ENCODE measurements at places on chromosomes 1 and 21.

- no peak for DNase-seq
Measured at GRCh38 chr1:175673371-175674150, 69.8 kb downstream of the TNR start.

DNA sequence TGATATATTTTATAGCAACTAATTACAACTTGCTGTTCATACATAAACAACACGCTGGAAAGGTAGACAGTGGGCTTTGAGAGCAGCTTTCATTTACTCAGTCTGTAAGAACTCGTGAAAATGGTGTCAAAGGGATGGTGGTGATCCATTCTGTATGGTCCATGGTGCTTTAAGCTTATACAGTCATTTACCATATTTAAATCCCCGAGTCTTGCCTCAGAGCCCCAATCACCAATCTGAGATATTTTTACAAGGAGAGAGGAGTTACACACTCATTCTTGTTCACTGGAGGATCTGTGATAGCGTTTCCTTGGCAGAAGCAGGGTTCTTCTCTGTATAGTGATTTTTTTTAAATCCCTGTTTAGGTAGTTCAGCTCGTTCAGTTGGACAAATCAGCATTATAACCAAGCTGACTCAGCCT lies 694.6 kb downstream of the USP25 start:
- no peak for DNase-seq

- no peak for DNase-seq
Measured at GRCh38 chr1:47031585-47031984, 8.1 kb downstream of the CYP4X1 start.

- DNase-seq, result no peak
Measured at GRCh38 chr1:185315445-185316071, 1.5 kb downstream of the IVNS1ABP start.

DNA sequence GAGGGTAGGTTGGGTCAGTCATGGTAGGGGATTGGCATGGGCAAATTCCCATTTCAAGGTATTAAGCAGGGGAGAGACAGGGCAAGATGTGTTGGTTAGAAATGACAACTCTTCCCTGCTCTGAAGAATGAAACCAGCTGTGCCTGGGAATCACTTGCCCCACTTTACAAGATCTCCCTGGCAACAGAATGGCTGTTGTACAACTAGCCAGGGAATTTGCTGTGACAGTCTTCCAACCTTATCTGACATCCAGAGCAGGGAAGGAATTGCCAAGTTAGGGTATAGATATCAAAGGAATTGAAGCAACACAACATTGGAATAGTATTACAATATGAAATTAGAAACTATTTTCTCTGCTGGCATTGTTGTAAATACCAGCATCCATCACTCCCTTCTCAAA lies 154.7 kb downstream of the CACNA1E start:
- DNase-seq, result no peak

DNA sequence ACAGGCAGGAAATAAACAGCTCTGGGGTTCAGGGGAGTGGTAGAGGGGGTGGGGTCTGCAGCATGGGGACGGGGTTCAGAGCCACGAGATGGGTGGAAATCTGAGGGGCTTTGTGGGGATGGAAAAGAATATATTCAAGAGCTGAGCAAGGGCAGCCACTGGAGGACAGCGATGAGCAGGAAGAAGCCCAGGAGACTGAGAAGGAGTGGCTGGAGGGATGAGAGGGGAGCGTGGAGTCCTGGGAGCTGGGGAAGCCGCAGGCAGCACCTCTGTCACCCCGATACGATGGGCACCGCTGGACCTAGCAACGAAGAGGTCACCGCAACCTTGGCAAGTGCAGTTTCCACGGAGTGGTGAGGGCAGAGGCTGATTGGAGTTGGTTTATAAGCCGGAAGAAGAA lies 10.0 kb upstream of the KCNAB2 start:
- DNase-seq, result no peak

DNA sequence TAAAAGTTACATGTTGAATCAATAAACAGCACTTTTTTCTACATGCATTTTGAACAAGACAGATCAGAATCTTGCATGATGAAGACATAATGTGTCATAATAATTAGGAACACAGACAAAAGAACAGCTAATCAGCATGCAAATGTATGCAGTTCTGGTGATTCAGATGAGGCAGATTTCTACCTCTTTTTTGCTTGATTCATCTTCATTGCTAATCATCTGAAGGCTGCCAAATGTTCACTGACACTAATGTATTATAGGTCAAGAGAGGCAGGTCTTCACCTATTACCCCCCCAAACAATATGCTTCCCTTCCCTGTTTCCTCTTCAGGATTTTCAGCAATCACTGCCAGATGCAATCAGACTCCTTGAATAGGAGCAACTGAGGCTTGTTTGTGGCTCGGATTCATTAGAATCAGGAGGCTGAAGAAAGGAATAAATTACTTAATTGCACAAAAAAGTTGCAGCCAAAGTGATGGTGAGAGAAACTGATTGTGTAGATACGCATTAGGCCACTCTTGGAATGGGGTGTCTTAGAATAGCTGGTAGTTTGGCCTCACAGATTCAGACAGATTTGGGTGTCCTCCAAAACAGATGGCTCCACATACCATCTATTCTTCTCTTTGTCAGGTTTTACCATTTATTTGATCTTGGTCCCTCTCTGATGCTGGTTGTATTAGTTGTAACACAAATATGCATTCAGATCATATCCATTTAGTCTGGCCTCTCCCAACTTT lies 275.4 kb downstream of the RPS6KC1 start:
- DNase-seq, result no peak

DNA sequence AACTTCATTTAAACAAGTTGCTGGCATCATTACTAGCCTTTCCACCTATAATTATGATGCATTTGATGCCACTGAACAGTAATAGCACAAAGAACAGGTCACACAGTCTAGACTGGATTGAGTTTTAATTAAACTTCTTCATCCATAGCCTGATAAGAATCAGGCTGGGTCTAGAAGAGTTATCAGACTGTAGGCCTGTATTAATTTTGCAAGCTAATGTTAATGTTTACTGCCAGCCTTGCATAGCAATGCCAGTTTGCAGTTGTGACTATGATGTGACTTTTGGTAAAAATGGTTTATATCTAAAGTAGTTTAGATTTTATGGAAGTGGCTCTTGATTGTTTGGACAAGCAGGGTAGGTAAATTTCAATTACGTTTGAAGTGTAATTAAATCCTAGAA lies 68.0 kb downstream of the PRKAA2 start:
- no peak for DNase-seq

DNA sequence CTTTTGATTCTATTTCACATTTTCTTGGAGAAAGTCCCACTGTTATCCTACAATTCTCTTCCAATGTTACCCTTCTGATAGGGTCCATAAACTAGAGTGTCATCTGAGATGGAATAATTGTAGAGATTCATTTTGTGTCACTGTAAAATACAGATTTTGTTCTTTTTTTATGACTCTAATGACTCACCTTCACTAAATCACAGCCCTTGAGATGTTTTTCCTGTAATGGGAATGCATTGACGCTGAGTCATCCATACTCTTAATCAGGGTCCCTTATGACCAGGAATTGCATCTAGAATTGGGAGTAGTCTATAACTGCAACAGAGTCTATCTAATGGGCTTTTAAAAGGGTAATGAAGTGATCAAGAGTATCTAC lies 315.5 kb downstream of the TGFB2 start:
- DNase-seq, result no peak

DNA sequence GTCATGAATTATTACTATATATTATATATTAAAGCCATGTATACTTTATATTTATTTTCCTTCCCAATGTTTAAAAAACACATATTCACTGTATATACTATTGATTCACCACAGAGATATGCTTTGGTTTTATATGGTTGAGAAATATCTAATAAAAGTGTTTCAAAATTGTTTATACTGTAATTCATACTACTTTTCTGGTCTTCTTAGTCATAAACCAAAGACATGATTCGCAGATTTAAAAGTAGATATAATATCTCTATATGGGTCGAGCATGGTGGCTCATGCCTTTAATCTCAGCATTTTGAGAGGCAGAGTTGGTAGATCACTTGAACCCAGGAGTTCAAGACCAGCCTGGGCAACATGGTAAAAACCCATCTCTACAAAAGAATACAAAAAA lies 738.4 kb downstream of the USP25 start:
- DNase-seq, result no peak

DNA sequence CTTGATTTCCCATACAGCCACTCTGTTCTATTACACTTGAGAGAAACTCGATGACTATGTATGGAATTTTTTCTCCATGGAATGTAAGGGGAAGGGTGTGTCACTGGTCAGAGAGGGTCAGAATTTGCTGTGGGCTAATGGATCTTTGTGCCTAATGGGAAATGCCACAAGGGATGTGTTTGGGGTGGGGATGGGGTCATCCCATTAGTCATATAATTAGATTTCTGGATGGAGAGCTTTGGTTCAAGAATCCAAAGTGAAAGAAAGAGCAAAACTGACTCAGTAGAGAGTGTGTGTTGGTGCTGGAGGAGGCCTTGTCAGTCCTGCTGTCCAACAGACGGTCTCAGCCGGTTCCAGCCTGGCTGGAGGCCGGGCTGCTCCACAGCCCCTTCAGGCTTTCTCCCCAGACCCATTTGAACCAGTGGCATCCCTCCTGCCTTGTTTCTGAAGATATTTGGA lies 86.4 kb downstream of the LAMC2 start:
- DNase-seq, result no peak

GRCh38 chr1:180116964-180117763 lies 37.5 kb upstream of the QSOX1 start:
- DNase-seq, result no peak

DNA sequence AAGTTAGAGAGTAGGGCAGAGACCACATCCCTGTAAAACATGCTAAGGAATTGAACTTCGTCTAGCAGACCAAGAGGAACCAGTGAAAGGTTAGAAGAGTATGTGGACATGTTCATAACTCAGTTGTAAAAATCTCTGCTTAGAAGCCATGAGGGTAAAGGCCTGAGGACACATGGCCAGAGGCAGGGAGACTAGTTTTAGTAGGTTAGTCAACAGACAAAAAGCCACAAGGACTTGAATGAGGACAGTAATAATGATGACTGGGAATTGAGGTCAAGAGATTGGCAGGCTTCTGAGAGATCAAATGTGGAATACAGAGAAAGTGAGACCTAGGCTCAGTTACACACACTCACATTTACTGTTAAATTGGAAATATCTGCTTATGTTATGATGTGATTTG lies 205.5 kb upstream of the HOOK1 start:
- no peak for DNase-seq

- DNase-seq, result no peak
Measured at GRCh38 chr1:18479454-18479853, 1.3 kb upstream of the KLHDC7A start.

- DNase-seq, result no peak
Measured at GRCh38 chr1:245888809-245889208, 618.3 kb downstream of the SMYD3 start.

DNA sequence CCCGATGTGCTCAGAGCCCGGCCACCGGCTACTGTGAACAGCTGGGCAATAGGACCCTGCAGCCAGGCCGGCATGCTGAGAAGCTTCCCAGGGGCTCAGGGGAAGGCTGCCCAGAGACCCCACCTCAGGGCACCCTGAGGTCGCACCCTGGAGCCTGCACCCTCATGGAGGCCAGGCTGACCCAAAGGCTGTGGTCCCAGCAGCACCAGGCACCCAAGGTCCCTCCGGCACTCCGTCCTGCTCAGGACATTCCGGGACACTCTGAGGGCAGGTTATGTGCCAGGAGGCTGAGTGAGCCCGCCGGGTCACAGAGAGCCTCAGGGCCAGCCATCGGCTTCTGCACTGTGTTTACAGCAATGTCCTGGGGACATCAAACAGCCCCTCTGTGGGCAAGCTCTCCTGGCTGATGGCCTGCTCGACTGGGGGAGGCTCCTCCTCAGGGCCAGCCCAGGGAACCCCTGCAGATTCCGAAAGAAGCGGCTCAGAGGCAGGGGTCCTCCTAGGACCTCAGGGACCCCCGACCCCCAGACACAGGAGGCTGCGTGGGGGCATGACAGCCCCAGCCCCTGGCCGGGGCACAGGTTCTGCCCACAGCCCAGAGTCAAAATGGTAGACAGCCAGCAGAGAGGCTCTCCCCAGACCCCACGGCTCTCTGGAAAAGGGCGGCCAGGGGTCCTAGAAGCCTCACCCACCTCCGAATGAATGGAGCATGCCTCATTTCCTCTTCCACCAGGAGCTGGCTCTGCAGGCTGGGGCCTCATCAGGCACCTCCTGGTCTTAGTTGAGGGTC lies 8.2 kb downstream of the SLC19A1 start:
- DNase-seq, result peak; percentile 17

DNA sequence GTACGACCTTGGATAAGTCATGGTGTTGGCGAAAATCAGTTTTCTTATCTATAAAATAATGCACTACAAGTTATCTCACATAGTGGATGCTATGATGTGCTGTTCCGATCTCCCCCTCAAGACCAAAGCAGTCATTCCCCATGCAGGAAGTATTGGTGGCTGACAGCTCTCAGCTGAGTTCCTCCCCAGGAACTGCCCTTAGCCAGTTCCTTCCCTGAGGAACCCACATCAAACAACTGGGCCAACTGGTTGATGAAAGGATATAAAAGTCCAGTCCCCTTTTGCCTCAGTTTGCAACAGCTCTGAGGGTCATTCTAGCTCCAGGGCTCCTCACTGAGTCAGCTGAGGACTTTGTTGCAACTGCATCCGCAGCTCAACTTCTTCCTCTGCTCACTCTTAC lies 16.1 kb upstream of the SLAMF1 start:
- DNase-seq, result peak; percentile 43

DNA sequence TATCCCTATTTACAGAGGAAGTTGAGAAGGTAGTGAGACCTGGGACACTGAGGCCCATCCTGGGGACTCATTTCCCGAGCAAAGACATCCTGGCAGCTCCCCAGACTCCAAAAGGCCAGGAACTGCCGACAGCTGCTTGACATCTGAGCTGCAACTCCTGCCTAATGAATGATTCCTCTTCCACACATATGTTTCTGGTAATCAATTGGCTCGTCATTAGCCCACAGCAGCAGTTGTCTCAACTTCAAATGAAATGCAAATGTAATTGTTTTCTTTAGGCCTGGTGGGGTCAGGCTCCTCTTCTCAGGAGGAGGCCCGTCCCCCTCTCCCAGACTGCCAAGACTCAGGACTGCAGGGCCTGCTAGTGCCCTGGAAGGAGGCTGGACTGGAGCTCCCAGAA lies 61.8 kb upstream of the DISP3 start:
- no peak for DNase-seq

DNA sequence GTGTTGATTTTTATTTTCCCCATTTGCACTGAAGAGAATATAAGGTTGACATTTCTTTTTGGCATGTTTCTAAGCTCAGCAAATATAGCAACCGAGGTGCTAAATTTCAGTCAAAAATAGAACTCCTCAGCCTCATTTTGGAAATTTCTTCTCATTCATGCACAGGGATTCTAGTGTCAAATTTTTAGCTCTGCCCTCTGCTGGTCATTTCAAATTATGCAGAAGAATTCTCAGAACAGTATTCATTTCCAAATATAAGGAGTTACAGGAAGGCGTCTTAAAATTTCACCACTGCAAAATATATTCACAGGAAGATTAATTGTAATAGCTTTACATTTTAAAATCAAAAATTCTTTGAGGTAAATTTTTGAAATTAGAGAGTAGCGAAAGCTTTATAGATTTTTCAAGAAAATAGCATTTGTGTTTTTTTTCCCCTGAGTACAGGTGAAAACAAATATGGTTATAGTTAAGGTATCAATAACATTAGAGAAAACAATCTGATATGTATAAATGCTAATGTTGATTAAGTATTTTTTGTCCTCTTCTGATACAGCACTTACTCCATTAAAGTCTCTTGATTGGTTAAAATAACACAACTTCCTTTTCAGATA lies 57.9 kb downstream of the FMN2 start:
- no peak for DNase-seq
